Activated CD4-positive, alpha-beta T cell treated with anti-CD3 and anti-CD28 coated beads, Interleukin-2, amount 50 U/mL, for 16 hours (primary cell): ENCODE measurements at places on chromosomes 2 and 18.

DNA sequence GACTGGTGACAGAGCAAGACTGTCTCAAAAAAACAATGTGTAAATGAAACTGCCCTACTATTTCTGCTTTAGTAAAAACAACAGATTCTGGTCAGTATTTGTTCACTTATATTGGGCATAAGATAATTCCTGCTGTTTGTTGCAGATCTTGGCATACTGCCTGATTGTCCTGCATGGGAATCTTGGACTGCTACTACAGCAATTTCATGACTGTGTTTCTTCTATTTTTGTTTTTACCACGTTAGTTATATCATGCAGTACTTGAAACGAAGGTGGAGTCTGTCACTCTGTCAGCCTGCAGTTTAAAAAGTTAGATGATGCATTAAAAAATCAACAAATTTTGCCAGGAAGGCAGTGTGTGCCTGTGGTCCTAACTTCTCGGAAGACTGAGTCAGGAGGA is 14.2 kb upstream of the CLASP1 start:
- no peak for DNase-seq

GRCh38 chr2:200435379-200435778 is 74.5 kb downstream of the KCTD18 start:
- DNase-seq = no peak

GRCh38 chr2:21772624-21773023 is 648.9 kb downstream of the TDRD15 start:
- DNase-seq = no peak

- peak; percentile 85 for DNase-seq
These were observed 856.4 kb downstream of the RNF144A start for GRCh38 chr2:7773362-7774360.

DNA sequence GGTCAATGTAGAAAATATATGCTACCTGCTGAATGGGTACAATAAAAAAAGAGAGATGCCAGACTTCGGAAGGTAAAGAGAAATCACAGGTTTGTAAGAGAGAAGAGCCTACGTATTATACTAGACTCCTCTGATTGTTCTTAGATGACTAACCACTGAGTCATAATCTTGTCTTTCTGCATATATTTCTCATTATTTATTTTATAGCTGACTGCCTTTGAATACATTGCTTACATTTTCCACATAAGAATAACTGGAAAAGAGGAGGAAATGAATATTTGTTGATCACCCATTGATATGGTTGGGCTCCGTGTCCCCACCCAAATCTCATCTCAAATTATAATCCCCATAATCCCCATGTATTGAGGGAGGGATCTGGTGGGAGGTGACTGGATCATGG is 90.3 kb upstream of the RAB27B start:
- DNase-seq = no peak

- DNase-seq = no peak
These were observed 6.9 kb upstream of the ITPRID2 start for GRCh38 chr2:181884601-181885000.

GRCh38 chr2:105788670-105789290 is 44.1 kb downstream of the NCK2 start:
- DNase-seq = no peak
